GM23248 (cell line): ENCODE measurements at places on chromosomes 3 and 15.

- DNase-seq: peak; percentile 26
Observed at GRCh38 chr15:72285927-72286516, 13.7 kb upstream of the PARP6 start.

GRCh38 chr3:57803647-57804081, 47.6 kb downstream of the SLMAP start:
- peak; percentile 92 for DNase-seq

GRCh38 chr3:111910806-111911205, 51.7 kb downstream of the PHLDB2 start:
- peak; percentile 75 for DNase-seq

GRCh38 chr15:19987389-19988048, 554.1 kb downstream of the GOLGA6L6 start:
- no peak for DNase-seq

- DNase-seq: no peak
Observed at GRCh38 chr15:67495585-67495984, 25.3 kb upstream of the C15orf61 start.

- DNase-seq: peak; percentile 98
Observed at GRCh38 chr3:11096266-11097139, 57.8 kb upstream of the HRH1 start.

DNA sequence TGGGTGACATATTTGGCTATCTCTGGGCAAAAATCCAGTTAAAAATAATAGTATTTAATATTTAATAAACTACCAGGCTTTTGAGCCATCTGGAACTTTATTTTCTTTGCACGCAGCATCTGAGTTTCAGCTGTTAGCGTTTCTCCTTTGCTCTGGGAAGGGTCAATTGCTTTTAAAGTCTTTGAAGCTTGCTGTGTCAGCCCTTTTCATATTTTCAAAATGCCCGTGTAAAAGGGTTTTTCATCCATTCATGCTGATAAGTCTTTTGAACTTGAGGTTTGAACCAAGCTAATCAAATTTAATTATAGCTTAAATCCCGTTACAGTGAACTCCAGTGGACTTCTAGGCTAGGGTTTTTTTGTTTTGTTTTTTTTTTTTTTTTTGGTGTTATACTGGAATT, 79.1 kb downstream of the SLC25A26 start:
- DNase-seq: no peak

- no peak for DNase-seq
Observed at GRCh38 chr3:58608648-58609047, 31.5 kb upstream of the FAM107A start.

DNA sequence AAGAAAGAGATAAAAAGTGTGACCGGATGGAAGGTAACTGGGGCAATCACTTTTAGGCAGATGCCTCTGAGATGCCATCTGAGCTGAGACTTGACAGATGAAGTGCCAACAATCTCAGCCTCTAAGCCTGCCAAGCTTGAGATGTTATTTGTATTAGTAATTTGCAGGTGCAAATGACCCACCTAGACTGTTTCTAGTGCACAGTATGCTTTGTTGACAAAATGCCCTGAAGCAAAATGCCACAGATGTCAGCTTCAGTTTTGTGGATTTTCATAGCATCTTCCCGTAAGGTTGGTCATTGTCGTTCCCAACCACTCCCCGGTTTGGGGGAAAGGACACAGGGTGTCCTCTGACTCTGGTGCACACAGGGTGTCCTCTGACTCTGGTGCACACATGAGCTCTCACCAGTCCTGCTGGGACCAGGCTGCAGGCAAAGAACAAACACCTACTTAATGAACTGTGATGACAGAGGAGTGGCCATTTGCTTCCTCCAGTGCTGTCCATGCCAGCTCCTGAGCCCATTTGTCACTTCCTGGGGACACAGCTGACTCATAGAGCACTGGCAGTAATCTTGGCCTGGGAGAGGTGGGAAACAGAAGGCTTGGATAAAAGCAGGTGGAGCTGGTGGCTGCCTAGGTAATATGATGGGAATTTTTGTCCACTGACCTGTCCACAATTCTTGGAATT, 16.7 kb upstream of the PPP1R2 start:
- DNase-seq: peak; percentile 14

- no peak for DNase-seq
Observed at GRCh38 chr15:31272558-31273257, 53.9 kb upstream of the KLF13 start.

DNA sequence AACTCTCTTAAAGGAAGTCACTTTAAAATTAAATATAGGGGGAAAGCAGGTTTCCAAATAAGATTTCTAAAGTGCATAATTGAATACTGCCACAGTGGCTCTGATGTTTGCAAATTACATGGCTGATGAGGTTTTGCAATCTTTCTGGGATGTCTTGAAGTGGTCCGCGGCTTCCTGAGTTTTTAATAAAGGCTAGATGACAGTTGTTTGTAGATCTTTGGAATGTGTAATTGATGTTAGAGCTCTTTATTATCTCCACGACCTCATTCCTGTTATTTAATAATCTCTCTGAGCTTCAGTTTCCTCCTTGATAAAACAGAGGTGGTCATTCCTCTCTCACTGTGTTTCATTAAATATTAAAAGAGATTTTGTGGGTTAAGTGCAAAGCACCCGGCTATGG, 27.0 kb upstream of the CEMIP start:
- no peak for DNase-seq

DNA sequence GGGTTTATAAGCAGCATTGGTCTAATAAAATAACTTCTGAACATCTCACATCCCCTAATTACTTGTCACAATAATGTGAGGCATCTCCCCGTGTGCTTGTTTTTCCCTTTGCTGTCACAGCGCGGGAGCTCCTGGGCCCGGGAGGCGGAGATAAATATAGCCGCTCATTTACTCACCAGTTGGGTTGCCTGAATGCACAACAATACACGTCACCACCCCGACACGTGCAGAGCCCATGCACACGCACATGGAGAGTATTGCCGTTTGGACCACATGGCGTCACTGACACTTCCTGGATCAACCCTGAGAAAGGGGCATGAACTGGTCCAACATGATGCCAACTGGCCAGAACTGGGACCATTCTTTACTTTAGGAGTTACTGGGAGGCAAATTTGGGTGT, 76.2 kb downstream of the MRPL46 start:
- DNase-seq: peak; percentile 27

GRCh38 chr3:134611516-134611915, 39.3 kb downstream of the KY start:
- no peak for DNase-seq

DNA sequence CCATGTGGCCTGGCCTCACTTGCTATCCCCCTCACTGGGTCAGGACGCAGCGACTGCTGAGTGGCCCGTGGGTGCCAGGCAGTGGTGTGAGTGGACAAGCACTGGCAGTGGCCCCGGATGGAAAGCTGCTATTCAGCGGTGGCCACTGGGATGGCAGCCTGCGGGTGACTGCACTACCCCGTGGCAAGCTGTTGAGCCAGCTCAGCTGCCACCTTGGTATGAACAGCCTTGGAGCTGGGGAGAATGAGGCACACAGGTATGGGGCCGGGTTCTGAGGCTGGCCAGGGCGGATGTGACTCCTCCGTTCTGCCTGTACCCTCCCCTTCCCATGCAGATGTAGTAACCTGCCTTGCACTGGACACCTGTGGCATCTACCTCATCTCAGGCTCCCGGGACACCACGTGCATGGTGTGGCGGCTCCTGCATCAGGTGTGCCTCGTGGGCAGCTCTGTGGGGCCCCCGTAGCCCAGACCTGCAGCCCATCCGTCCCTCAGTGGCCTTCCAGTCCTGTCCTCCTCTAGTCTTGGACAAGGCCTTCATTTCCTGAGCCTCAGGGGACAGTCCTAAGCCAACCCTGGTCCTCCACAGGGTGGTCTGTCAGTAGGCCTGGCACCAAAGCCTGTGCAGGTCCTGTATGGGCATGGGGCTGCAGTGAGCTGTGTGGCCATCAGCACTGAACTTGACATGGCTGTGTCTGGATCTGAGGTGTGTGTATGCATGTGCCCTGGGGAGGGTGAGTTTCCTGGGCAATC, 28.2 kb downstream of the NBEAL2 start:
- DNase-seq: no peak

DNA sequence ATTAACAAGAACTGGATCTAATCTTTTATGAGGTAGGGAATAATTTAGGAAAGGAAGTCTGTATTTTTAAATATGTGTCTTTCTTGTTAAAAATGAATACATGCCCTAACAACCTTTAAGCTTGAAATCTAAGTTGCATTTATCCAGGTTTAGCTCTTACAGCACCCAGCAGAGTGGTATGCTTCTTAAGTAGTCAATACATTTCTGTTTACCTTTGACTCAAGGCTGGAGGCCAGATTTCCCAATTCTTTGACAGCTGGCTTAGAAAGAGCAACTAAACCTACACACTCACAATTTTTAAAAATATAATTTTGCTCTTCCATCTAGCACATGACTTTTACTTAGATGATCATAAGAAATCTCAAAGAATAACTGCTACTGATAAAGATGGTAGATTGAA, 148.9 kb downstream of the DPH6 start:
- no peak for DNase-seq

GRCh38 chr3:5058471-5058951, 63.6 kb upstream of the ARL8B start:
- peak; percentile 89 for DNase-seq

GRCh38 chr15:81752546-81752942, 293.3 kb downstream of the MEX3B start:
- peak; percentile 27 for DNase-seq

DNA sequence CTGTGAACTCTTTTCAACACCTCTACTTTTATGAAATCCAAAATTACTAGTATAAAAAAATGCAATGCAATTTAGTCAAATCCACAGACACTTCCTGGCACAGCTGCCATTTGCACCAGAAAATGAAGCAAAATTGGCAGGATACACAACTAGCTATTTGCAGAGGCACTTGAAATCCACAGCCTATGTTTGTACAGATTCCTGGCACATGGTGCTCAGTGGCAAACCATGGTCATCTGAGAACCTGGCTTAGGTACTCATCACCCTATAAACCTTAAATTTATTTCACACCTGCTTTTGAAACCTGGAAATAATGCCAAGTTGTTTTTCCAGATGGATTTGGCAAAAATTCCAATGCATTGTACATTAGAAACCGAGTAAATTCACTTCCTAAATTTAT, 20.2 kb upstream of the PPM1L start:
- no peak for DNase-seq

- no peak for DNase-seq
Observed at GRCh38 chr3:178561239-178561638, 25.0 kb downstream of the KCNMB2 start.

DNA sequence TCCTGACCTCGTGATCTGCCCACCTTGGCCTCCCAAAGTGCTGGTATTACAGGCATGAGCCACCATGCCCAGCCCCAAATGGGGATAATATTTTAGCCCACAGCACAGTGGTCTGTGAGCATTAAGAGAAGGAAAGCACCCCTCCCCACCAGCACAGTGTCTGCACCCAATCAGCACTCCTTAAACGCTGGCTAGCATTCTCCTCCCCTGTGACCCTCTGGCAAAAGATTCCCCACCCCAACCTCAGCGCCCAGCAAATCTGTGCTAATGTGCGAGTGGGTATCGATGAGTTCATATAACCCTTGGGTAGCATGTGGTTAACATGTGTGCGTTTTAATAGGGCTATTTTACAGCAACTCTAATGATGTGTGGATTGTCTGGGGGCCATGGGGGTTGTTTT, 18.3 kb upstream of the EPHB3 start:
- DNase-seq: no peak

DNA sequence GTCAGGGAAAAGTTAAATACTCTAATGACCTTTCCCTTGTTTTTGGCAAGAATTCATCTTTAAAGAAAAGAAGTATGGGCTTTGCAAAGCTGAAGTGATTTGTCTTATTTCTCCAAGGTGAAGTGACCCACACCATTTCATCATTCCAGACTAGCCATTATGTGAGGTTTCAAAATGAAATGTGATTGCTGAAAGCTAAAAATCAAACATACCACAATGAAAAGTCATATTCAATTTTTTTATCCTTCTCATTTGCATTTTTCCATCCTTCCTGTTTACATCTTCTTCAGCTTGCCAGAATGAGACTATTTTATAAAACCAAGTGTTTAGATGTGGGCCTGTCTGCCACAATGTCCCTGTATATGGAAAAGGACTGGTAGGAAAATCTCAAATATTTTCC, 142.3 kb upstream of the STRIT1 start:
- peak; percentile 31 for DNase-seq

- peak; percentile 37 for DNase-seq
Observed at GRCh38 chr15:51499379-51499976, 123.1 kb downstream of the DMXL2 start.

GRCh38 chr3:143627336-143627735, 220.9 kb downstream of the SLC9A9 start:
- peak; percentile 56 for DNase-seq

DNA sequence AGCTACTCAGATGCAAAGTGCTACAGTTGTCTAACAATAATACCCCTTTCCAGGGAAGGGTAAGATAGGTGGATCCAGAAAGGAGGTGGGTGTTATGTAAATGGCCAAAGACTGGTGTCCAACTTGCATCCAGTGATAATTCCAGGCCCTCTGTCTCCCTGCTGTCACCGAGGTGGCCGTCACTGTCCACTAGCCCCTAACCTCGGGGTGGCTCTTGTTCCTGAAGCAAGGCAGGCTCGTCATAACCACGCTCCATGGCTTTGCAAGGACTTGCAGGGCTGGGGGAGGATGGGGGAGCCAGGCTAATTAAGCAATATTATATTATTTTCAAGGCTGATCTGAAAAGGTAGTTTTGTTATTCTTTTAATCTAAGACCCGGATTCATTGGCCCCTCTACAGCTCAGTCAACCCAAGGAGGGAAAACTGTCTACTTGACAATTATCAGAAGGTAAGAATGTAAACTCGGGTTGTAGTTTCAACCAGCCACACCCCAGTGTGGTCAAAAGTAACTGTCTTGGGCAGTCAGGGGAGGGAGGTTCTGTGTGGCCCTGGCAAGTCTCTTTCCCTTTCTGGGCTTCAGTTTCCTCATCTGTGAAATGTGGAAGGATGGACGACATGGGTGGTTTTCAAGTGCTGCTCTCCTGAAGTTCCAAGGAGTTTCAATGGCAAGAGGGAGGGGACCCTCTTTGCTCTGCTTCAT, 220.1 kb upstream of the BHLHE40 start:
- no peak for DNase-seq

- no peak for DNase-seq
Observed at GRCh38 chr3:193677734-193678133, 84.7 kb downstream of the OPA1 start.

DNA sequence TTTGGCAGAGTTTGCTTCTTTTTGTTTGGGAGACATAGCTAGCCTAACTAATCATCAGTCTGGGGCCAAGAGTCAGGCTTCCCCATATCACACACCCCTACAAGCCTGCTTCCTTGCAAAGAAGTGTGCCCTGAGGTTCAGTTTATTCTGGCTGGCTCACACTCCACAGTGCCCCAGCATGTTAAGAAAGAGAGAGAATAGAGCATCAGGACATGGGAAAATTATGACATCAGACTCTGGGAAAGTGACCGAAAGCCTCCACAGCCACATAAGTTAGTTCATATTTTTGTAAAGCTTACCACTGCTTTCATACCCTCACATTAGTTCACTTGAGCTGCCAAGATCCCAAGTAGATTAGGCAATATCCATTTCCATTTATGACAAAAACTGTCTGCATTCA, 63.0 kb upstream of the CFAP161 start:
- DNase-seq: peak; percentile 66

- DNase-seq: no peak
Observed at GRCh38 chr3:129520960-129521359, 7.5 kb upstream of the RHO start.

- DNase-seq: no peak
Observed at GRCh38 chr15:98281130-98281529, 320.6 kb downstream of the ARRDC4 start.

- no peak for DNase-seq
Observed at GRCh38 chr15:50753463-50753862, 12.0 kb downstream of the SPPL2A start.
